Upper lobe of right lung (tissue), 1 donor: ENCODE measurements at places on chromosomes 12 and 14. TPM values are rescaled to one million over a fixed set of nuclear protein-coding genes. Genes with fewer than 3 reads are reported as not detected.

The FSCB gene
- total RNA-seq, result not detected

GRCh38 chr12:42484996-42485395 is 104.5 kb downstream of the PRICKLE1 start:
- H3K36me3 ChIP-seq, result no peaks in the 10 kb centered on the region
- peaks cover 31% of the 10 kb centered on the region for H3K4me1 ChIP-seq
- no peak overlapping the region for H3K4me3 ChIP-seq
- no peaks in the 10 kb centered on the region for H3K27me3 ChIP-seq
- no peak for DNase-seq
- no peak overlapping the region for H3K27ac ChIP-seq

DNA sequence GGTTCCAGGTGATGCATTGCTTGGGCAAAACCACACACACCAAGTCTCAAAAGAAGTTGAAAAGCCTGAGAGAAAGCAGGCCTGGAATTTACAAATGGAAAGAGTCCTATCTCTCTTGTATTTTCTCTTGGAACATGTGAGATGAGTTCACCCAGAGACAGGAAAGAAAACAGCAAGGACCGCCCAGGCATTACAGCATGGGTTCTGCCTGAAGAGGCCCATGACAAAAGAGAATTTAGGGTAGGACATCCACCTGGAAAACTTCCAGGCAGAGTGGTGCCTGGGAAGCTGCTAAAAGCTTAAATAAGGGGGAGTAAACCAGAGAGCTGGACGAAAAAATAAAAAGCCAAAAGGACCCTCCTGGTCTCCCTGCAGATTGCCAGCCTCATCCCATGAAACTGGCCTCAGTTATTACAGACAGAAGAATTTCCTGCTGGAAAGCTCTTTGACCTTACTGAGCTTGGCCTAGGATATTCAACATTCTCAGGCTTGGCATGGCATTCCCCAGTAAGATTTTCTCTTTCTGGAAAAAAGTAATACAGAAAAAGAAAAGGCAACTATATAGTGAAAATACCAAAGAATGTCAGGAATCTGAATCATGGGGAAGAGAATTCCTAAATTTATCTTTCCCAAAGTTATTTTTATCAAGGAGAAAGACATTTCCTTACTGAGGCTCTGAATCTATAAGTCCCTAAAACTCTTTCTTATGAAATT is 121.3 kb upstream of the NUDT4 start:
- no peak for DNase-seq
- H3K4me3 ChIP-seq, result no peak overlapping the region
- no peaks in the 10 kb centered on the region for H3K27me3 ChIP-seq
- H3K36me3 ChIP-seq, result no peaks in the 10 kb centered on the region
- no peaks in the 10 kb centered on the region for H3K4me1 ChIP-seq

DNA sequence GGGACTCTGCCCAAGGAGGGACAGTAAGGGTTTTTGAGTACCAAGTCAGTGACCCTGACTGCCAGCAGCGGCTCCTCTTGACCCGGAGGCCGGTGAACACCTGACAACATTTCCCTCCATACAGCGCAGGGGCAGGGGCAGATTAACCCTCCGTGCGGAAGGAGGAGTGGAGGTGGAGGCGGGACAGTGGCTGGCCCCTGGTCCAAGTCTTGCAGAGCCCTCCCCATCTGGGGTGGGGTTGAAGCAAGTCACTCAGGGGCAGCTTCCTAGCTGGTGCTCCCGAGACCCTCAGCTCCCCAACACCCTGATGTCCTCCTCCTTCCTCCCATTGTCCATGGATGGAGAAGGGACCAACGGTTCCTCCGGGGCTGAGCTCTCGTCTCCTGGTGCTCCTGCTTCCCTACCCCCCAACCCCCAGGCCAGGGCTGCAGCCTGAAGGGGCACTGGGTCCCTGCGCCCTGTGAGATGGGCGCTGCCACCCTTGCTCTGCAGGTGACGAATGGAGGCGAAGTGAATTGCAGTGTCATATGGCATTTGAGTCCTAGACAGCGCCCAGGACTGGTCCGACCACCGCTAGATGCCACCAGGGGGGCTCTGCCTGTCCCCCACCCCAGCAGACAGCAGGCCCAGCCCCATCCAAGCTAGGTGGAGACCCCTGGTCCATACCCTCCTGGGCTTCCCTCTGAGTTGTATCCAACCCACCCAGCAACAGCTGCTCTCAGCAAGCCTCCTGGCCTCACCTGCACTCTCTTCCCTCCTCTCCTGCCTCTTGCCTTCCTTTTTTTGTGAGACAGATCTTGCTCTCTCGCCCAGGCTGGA is 7.0 kb upstream of the AMN start:
- DNase-seq, result no peak
- no peaks in the 10 kb centered on the region for H3K4me1 ChIP-seq
- no peaks in the 10 kb centered on the region for H3K36me3 ChIP-seq
- H3K4me3 ChIP-seq, result no peak overlapping the region
- no peak overlapping the region for H3K27ac ChIP-seq

GRCh38 chr12:73083736-73084135 is 811.6 kb downstream of the TRHDE start:
- no peak for DNase-seq
- no peaks in the 10 kb centered on the region for H3K36me3 ChIP-seq
- H3K27me3 ChIP-seq, result no peaks in the 10 kb centered on the region
- H3K4me1 ChIP-seq, result no peaks in the 10 kb centered on the region
- no peak overlapping the region for H3K4me3 ChIP-seq
